ENCODE measurements at places on chromosomes 1 and 21. TPM values are rescaled to one million over a fixed set of nuclear protein-coding genes. Genes with fewer than 3 reads are reported as not detected.
A peak's percentile ranks its signal among the peaks of the same experiment; 100 is the strongest.

DNA sequence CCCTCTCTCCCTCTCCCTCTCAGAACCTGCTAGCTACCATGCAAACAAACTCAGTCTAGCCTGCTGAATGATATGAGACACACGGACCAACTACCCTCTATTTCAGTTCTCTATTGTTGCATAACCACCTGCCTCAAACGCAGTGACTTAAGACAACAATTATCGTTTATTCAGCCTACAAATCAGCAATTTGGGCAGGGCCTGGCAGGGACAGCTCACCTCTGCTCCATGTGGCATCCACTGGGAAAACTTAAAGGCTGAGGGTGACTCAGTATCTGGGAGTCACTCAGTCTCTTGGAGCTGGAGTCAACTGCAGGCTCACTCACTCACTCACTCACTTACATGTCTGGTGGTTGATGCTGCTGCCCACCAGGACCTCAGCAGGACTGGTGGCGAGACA is 121.3 kb downstream of the SEC16B start:
- no peak overlapping the region for H3K27ac ChIP-seq
- no peaks in the 10 kb centered on the region for H3K36me3 ChIP-seq
- DNase-seq = no peak

DNA sequence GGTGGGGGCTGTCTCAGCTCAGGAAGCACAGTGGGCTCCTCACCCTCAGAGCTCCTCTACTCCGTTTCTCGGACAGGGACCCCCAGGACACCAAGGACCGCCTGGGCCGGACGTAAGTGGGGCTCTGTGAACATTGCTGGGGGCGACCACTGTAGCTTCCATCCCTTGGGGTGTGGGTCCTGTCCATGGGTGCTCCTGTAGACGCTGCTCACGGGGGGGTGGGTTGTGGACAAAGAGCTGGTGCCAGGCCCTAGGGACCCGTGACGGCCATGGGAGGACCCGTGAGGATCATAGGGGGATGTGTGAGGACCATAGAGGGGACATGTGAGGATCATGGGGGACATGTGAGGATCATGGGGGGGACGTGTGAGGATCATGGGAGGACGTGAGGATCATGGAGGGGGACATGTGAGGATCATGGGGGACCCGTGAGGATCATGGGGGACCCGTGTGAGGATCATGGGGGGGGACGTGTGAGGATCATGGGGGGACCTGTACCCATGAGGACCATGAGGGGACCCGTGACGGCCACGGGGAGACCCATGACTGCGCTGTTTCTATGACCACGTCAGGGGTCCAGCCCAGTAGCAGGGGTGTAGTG is 18.1 kb downstream of the COL6A1 start:
- no peak overlapping the region for H3K4me3 ChIP-seq
- peak overlapping the region; percentile 46 for H3K27ac ChIP-seq
- H3K36me3 ChIP-seq = no peaks in the 10 kb centered on the region
- H3K27me3 ChIP-seq = no peaks in the 10 kb centered on the region
- DNase-seq = peak; percentile 21

DNA sequence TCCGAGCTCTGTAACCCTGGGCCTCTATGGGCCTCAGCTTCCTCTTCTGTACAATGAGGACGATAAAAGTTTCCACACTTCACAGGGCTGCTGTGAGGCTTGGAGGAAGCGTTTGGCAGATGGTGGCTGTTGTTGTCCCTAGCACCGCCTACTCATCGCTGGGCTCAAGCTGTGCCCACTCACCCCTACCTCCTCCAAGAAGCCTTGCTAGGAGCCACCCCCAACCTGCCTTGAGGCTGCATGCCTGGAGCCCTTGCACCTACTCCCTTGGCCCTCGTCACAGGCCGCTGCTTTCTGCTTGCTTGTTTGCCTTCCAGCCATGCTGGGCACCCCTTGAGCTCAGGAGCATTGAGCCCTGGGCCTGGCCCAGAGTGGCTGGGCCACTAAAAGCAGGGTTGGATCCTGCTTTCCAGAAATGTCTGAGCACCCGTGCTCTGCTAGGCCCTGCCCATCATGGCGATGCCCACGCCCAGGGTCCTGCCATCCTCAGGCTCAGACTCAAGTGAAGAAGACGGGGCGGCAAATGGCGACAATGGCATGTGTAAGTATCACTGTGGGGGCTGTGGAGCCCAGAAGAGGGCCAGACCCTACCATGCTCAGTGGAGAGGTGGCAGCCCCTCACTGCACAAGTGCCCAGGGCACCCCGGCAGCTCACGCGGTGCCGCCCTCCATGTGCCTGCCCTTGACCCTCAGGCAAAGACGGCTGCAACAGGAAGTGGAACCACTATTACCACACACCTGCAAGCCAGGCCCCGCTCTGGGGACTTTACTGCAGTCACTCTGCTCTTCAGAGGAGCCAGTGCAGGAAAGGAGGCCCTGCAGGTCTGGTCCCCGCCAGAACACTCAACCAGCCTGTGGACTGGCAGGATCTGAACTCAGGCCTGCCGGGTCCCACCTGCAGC is 9.5 kb downstream of the SH3BGRL3 start:
- no peaks in the 10 kb centered on the region for H3K4me1 ChIP-seq
- no peaks in the 10 kb centered on the region for H3K27me3 ChIP-seq
- no peaks in the 10 kb centered on the region for H3K36me3 ChIP-seq
- H3K27ac ChIP-seq = no peak overlapping the region
- no peak for DNase-seq

- no peak for DNase-seq
- no peaks in the 10 kb centered on the region for H3K36me3 ChIP-seq
- no peaks in the 10 kb centered on the region for H3K27me3 ChIP-seq
- H3K27ac ChIP-seq = no peak overlapping the region
- no peak overlapping the region for H3K4me3 ChIP-seq
These were observed 14.3 kb downstream of the SLFNL1 start for GRCh38 chr1:41006942-41007865.

Gene TTLL10
- not detected for polyA plus RNA-seq
